ENCODE measurements at places on chromosomes 4 and X.

DNA sequence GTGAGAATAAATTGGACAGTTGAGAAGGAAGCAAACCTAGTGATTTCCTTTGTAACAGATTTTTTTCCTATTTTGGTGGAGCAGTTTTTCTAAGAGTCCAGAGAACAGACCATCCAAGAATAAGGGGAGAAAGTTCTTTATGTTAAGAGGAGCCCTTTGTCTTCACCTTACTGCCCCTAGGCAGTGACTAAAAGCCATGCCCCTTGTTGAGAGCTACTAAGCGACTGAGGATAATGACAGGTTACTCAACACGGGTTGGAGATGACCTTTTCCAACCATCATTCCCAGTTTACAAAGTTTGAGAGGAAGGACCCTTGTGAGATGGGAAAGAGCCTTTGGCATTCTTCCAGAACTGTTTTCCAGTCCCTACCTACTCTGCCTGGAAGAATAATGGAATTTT is 3.2 kb downstream of the CCDC160 start:
- no peak for DNase-seq

GRCh38 chr4:76968937-76969336 is 19.4 kb downstream of the SEPTIN11 start:
- DNase-seq = no peak

DNA sequence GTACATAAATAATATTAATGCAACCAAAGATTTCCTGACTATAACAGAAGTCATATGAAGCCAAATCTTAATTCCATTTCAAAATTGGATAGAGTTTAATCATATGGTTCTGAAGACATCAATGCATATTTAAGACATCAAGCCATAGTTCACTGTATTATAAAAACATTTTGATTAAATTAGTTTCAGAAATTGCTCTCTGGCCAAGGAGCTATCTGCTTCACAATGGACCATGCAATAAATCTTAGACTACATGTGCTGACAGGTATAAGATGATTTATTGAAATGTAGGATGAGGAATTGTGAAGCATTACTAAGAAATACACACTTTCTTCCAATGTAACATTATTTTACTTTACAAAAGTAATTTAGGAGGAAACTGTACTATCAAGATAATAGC is 81.6 kb downstream of the MID1 start:
- DNase-seq = no peak

GRCh38 chr4:123412700-123413512 is 16.3 kb downstream of the SPRY1 start:
- no peak for DNase-seq

- DNase-seq = no peak
These were observed 69.2 kb downstream of the KIT start for GRCh38 chr4:54726907-54727306.

DNA sequence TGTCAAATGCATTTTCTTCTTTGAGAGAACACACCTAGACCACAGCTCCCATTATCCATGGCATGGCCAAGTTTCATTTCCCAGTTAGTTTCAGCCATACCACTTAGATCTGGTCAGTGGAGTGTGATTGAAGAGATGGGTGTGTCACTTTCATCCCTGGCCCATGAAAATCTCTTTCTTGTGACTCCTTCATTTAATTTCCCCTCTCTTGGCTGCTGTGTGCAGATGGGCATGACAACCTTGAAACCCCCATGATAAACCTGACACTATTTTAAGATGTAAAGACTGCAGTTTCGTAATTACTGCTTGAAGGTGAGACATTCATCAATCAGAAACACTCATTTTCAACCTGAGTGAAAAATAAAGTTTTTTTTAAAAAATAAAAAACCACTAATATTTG is 284.9 kb downstream of the IL15 start:
- DNase-seq = no peak

GRCh38 chr4:169660929-169661328 is 40.6 kb downstream of the CLCN3 start:
- no peak for DNase-seq

DNA sequence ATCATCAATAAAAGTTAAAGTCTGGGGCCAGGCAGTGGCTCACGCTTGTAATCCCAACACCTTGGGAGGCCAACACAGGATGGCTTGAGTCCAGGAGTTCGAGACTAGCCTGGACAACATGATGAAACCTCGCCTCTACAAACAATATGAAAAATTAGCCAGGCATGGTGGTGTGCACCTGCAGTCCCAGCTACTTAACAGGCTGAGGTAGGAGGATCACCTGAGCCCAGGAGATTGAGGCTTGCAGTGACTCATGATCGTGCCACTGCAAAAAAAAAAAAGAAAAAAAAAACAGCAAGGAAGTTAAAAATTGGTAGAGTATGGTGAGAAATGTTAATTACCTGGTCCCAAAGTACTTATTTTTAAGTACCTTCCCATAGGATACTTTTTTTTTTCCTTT is 27.5 kb downstream of the FBXW7 start:
- DNase-seq = no peak

DNA sequence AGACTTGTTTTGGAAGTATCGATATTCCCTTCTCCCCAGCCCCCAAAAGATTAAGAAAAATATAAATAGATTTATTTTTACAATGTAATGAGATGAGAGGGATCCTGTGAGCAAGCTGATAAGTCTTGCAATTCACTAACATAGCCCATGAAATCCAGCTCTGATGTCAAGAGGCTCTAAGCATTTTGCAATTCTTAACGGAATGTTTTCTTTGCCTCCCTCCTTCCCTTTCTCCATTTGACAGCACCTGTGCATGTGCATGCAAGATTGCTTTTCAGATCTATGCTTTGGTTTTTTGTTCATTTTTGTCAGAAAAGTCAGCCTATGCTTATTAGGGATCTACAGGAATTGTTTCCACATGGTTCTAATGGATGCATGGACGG is 169.9 kb downstream of the SLIT2 start:
- no peak for DNase-seq

GRCh38 chr4:154305616-154306015 is 186.0 kb downstream of the DCHS2 start:
- no peak for DNase-seq

DNA sequence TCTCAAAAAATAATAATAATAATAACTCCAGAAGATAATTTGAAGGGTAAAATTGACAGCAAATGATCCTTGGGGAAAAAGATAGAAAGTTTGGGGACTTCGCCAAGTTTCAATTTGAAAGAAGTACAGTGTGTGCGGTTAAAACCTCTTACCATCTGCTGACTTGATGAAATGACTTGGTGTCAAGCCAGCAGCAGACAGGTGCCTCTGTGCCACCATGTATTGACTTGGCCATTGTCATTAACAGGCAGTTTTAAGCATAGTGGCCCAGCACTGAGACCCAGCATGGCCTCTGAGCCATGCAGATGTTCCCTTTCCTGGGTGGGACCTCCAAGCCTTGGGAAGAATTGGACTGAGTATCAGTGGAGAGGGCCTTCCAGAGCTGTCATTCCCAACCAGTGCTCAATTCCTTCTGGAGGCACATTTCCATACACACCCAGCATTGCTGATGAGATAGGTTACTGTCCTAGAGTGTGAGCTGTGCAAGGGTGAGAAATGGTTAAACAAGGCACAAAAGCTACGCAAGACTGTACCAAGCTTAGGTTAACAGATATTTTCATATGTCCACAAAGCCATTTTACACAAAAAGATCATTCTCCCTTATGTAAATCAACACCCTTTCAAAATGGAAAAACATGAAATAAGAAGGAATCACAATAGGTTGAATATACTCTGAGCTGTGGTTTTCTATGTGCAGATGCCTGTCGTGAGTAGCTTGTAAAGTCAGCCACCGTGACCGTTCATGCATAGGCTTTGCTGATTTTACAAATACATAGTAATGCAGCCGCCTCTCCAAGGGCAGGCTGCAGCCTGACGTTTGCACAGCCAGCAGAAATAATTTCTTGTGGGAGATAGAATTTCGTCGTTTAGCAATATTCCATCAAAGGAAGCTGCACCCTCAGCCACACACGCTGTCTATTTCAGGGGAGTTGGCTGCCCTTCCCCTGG is 59.4 kb upstream of the FBXW7 start:
- DNase-seq = no peak

DNA sequence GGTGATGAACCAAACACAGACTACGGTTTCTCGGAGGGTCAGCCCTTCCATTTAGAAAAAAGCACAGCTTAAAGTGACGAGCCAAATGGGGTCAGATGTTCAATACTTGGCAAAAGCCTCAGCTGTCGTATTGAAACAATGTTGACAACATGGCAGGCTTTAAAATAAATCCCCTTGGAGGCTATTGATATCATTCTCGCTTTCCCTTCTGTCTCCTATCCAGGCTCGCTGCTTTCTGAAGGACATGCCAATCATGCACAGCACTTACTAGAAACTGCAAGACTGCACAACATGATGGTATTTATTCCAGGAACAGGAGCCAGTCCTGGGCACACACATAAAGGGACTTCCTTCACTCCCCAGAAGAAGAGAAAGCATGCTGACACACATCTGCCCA is 137.9 kb downstream of the SLC7A11 start:
- DNase-seq = no peak

DNA sequence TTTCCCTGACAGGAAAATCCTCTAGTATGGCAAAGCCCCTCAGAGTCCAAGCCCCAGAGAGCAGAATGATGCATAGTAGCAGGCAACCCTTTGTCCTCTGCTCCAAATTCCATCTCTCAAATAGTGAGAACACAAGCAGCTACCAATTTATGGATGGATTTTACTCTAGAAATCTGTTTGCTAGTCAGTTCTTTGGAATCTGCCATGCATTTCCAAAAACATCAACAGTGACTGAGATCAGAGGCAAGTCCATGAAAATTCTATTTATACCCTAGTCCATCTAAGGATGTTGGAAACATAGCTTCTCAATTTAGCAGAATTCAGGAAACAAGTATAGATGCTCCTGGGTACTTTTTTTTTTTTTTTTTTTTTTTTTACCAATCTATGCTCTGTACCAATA is 10.0 kb upstream of the CC2D2A start:
- DNase-seq = no peak

DNA sequence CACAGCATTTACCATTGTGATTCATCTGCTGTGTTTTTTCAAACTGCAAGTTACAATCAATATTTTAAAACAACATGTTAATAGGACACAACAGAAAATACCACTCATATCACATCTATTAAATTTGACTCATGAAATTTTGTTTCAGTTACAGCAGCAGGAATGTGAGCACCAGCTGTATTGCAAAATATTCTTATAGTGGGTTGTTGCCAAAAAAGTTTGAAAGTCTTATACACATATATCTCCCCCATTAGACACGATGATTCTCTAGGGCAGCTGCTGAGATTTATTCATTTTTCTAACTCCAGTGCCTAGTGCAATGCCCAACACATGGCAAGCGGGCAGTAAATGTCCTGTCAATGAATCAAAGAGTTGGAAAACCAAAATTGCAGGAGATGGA is 26.6 kb upstream of the NKX3-2 start:
- DNase-seq = no peak

GRCh38 chr4:68494688-68495087 is 47.4 kb downstream of the TMPRSS11E start:
- no peak for DNase-seq

GRCh38 chr4:48300004-48300403 is 30.4 kb upstream of the TEC start:
- DNase-seq = no peak

GRCh38 chr4:71872767-71873415 is 89.0 kb upstream of the GC start:
- DNase-seq = no peak

- DNase-seq = no peak
These were observed 112.2 kb upstream of the ENPP6 start for GRCh38 chr4:184329659-184330400.

DNA sequence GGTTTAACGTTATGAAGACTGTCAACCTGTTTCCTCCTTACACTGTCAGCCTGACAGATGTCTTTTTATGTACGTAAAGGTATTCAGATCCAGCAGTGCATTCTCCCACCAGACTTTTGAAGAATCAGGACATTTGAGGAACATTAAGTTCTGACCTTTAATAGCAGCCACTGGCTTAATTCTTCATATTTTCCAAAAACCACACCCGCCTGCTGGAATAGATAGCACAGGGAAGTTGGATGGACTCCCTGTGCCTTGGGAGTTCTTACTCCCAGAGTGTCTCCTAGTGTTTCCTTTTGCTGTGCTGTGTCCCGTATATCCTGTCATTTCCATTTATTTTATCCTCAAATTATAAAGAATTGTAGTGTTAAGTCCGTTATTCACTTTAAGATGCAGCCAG is 94.5 kb downstream of the AFF1 start:
- DNase-seq = no peak

Measured in NCI-H1436 (cell line).